Occipital lobe (tissue), 3 donors: ENCODE measurements at places on chromosomes 7 and 10. TPM values are rescaled to one million over a fixed set of nuclear protein-coding genes. Genes with fewer than 3 reads are reported as not detected.

GIMAP2 gene
- 4.4 TPM for total RNA-seq

MLXIPL gene
- not detected for total RNA-seq

MCM7 gene
- 44.8 TPM for total RNA-seq

VIPR2 gene
- total RNA-seq, result 0.47 TPM

FFAR4 gene
- total RNA-seq, result not detected

NAT16 gene
- total RNA-seq, result 1.2 TPM

HABP2 gene
- 0.31 TPM for total RNA-seq

ANXA8L1 gene
- total RNA-seq, result not detected

ETV1 gene
- 66.1 TPM for total RNA-seq
